ENCODE measurements at places on chromosomes 16 and 17. TPM values are rescaled to one million over a fixed set of nuclear protein-coding genes. Genes with fewer than 3 reads are reported as not detected.

Gene CLEC18C
- 0.04 TPM for polyA plus RNA-seq

Gene KCNH6
- not detected for polyA plus RNA-seq

Gene KRT13
- 401 TPM for polyA plus RNA-seq

Gene CCDC40
- 2.2 TPM for polyA plus RNA-seq

Gene GPR142
- 0.23 TPM for polyA plus RNA-seq

Gene PTX4
- 0.10 TPM for polyA plus RNA-seq

Gene SLFN12L
- 0.30 TPM for polyA plus RNA-seq

Gene KRTAP4-11
- polyA plus RNA-seq, result not detected

Gene TIGD7
- 9.6 TPM for polyA plus RNA-seq

Gene ZP2
- polyA plus RNA-seq, result not detected

Gene SLC47A2
- polyA plus RNA-seq, result not detected
